ENCODE measurements at places on chromosomes 13 and 19.

DNA sequence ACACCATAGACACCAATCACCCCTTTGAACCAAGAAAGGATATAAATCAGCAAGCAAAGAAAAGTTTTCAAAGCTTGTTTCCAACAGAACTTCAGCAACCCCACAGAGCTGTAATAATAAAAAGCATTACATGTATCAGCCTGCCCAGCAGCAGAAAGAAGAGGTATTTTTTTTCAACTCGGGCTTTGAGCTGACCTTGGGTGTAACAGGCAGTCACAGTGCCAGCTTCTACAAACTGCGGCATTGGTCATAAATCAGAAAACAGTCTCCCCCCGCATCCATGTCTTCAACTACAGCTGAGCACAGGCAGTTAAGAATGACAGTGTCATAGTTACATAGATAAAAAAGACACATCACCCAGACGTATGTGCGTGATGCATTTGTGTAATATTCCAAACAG lies 671.0 kb upstream of the SLITRK1 start:
- DNase-seq: no peak

DNA sequence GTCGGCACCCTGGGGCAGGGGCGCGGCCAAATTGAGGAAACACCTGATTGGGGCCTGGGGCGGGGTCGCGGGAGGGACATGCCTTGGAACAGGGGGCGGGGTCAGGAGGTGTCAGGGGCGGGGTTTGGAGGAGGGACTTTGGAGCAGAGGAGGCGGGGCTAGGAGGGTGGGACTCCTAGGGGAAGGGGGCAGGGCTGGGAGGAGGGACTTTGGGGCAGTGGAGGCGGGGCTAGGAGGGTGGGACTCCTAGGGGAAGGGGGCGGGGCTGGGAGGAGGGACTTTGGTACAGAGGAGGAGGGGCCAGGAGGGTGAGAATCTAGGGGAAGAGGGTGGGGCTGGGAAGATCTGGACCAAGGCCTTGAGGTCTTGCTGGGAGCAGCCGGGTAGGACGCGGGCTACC lies 21.9 kb downstream of the GRIN2D start:
- DNase-seq: no peak

- DNase-seq: no peak
Observed at GRCh38 chr19:752652-753517, 2.0 kb downstream of the MISP start.

- DNase-seq: no peak
Observed at GRCh38 chr19:28012361-28012760, 1200.6 kb downstream of the UQCRFS1 start.

DNA sequence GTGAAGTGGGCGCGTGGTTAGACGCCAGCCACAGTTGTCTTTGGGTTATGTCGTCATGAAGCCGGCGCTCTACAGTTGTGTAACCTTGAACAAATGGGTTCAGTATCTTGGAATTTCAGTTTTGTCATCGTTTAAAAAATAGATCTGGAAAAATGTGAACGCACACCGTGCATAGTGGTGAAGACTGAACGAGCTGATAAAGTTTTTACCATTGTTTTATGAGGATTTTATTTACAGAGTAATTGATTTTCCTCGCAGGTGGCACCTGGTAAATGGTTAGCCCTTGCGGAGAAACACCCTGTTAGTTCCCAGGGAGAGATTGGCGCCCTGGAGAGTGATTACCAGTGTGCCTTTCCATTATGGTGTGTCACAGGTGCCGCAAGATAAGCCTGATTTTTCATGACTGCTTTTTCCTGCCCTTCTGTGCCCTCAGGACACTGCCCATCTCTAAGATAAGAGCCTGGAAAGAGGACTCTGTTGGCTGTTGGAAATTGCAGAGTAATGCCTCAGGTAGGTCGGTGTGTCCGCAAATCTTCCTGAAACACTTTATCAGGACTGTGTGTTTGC lies 577 bp downstream of the ZNF181 start:
- peak; percentile 48 for DNase-seq

GRCh38 chr19:2154587-2155075 lies 3.3 kb upstream of the AP3D1 start:
- no peak for DNase-seq

- no peak for DNase-seq
Observed at GRCh38 chr19:38917921-38918491, 6.0 kb upstream of the CCER2 start.

DNA sequence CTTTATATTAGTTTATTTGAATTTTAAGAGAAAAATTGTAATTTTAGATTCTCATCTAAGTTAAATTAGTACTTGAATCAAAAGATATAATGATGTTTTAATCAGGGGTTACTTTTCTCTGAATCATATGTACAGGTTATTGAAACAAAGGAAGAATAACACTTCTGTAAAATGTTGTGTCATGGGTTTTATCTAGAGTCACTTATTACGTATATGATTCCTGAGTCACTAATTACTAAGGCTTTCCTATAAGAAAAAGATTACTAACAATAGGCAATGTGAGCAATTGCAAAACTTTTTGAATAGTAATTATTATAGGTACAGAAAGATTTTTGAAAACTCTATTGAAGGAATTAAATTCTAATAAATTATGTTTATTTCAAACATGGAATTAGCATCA lies 99.2 kb upstream of the KLF5 start:
- DNase-seq: no peak

DNA sequence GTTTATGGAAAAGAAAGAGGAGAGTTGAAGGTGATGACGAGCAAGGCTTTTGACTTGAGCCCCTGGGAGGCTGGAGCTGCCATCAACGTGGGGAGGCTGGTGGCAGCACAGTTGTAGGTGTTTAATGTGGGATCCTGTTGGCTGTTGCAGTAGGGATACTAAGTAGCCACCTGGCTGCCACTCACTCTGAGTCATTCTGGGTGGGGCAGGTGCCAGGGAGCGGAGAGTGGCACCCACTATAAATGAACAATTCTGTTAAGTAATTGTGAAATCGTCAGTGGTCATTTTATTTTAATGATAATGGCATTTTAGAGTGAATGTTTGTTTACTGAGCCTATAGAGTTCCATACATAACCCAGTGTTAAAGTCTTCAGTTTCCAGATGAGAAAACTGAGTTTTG lies 9.8 kb downstream of the ZNF317 start:
- DNase-seq: no peak

- DNase-seq: no peak
Observed at GRCh38 chr13:52348071-52348470, 57.9 kb downstream of the THSD1 start.

GRCh38 chr19:3544742-3545668 lies 6.0 kb downstream of the TEKTIP1 start:
- DNase-seq: peak; percentile 23

DNA sequence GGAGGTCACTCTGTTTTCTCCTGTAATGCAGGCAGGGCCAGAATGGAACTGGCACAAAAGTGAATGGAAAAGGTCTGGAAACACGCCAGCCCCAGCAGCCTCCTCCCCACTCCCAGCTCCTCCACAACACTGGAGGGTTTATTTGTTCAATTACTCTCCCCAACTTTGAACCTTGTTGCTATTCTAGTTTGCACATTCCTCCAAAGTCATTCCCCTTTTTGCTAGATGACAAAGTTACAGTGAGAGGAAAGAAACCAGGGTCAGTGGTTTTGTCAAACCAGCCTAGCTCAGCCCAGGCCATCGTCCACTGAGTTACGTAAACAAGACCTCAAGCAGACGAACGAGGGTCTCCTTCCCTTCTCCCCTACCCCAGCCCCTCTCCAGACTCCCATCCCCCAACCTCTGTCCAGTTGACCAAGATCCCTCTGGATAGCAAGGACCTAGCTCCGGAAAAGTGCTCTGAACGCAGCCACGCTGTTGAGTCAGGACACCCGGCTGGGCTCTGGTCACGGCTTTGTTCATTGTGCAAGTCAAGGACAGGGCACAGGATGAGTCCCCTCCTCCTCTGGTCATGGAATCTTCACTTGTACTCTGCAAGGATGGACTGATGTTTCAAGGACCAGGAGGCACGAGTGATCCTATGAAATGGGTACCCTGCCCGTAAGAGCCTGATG lies 180.0 kb downstream of the USP12 start:
- no peak for DNase-seq

GRCh38 chr19:51571599-51571998 lies 516 bp downstream of the ZNF175 start:
- no peak for DNase-seq

GRCh38 chr19:34461375-34462100 lies 20.0 kb upstream of the WTIP start:
- no peak for DNase-seq

GRCh38 chr19:6475321-6476108 lies 6.1 kb downstream of the DENND1C start:
- DNase-seq: no peak
